ENCODE measurements at places on chromosomes 11 and 22.

GRCh38 chr22:37044634-37045625 is 6.6 kb upstream of the KCTD17 start:
- no peak for DNase-seq

DNA sequence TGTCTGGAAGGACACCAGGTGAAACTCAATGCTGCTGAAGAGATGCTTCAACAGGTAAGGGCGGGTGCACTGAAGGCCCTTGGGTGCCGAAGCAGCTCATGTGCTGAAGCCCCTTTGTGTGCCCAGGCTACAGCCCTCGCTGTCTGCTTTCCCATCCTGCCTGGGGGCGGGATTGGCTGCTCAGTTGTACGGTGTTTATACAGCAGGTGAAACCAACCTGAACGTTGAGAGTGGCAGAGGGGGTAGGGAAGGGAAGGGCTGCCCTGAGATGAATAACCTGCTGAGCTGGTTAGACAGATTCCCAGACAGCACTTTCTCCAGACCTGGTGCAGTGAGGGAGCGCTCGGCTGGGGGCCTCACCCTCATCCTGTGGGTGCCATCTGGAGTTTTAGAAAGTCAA is 75.7 kb downstream of the CYB5R2 start:
- no peak for DNase-seq

DNA sequence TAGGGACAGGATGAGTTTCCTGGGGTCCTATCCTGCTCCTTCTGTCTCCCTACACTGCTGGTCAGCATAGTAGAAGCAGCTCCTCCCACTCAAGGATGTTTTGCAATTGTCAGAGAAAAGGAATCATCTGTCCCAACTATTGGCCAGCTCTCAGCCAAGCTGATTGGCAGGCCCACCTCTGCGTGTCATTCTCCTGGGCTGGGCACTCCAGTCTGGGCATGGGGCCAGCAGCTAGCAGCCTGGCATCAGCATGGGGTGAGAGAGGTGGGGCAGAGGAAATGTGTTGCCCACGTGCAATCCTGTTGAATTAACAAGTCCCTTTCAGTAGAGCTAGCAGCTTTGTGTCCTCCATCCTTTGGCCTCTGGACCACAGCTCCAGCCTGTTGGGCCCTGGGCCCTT is 14.1 kb downstream of the ANKK1 start:
- no peak for DNase-seq

GRCh38 chr22:23393721-23394320 is 186.3 kb downstream of the IGLL1 start:
- DNase-seq = no peak

DNA sequence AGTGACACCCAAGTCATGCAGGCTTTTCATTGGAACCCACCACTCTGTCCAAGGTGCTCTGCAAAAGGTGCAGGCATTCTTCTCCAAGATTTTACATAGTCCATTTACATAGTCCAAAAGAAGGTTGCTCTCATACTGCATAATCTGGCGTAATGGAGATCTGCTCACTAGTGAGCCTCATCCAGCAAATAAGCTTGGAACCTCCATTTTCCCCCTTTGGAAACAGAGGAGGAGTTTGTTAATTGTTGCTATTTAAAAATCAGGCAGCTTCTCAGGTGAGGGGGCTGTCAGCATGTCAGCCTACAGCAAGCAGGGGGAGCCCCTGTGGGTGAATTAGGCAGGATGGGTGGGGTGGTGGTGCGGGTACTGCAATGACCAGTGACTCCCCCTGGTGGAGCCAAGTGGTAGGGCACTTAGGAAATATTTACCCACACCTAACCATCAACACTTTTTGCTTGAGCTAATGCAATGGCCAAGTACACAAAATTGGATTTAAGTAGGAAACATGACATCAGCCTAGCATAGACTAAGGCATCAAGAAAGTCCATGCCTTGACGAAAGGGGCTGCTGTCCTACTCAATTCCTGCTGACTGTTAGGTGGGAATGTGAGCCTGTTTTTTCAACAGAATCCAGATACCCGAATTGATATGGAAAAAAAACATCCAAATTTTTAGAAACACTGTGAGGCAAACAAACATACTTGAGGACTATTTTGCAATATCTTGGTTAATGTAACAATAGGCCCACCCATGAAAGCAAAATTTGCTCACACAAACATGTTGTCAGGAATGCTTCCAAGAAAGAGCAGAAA is 64.5 kb downstream of the AMBRA1 start:
- no peak for DNase-seq

GRCh38 chr11:26470992-26471391 is 101.1 kb downstream of the MUC15 start:
- DNase-seq = no peak

DNA sequence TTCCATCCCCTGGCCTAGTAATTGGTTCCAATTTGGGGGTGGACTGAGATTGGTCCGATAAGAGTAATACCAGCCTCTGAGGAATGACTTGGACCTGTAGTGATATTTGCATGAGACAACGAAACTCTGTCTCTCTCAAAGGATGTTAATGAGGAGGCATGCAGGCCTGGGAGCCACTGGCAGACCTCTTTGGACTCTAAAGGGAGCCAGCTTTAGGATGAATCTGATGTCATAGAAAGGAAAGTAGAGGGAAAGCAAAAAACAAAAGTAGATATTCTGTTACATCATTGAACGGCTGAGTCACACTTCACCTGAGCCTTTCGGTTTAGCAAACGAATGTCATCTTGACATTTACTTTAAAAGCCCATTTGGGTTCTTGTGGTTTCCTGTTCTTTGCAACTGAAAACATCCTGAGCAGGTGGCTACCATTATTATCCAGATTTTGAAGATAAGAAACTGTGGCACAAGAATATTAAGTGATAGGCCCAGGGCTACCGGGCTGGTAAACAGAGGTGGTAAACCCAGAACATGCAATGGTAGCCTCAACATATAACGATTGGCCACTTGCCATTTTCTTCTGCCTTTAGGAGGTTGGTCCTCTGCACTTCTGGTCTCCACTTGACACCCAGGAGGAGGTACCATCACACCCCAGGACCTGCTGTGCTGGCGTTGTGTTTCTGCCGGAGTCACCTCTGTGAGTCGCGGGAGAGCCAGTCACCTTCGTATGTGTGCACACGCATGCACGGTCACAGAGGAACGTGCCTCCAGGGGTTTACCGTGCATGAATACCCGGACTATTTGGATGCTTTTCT is 42.7 kb downstream of the RTL6 start:
- DNase-seq = no peak

GRCh38 chr11:15045891-15046290 is 27.5 kb upstream of the CALCB start:
- no peak for DNase-seq

- DNase-seq = no peak
These were observed 47.7 kb upstream of the PPP6R3 start for GRCh38 chr11:68412593-68413475.

DNA sequence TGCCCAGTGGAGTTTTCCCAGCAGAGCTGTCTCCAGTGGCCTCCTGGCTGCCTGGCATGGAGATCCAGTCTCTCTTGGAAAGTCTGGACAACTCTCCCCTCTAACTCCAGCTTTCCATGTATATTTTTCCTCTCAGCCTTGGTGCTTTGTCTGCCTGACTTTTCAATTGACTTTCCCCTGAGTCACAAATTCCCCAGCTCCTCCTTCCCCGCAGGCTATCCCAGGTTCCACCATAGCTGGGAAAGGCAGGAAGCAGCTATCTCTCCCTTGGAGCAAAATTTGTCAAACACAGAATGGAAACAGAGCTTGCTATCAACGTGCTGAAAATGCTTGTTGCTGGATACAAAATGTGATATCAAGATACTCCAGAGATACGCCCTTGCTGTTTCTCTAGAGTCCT is 384.8 kb downstream of the TMEM135 start:
- no peak for DNase-seq

GRCh38 chr22:23248583-23248982 is 68.3 kb downstream of the BCR start:
- DNase-seq = no peak

Measured in GF-D8 (cell line).